Naive B cell (primary cell): ENCODE measurements at places on chromosomes 3 and 15.

- DNase-seq, result no peak
Observed at GRCh38 chr15:29854413-29854812, 32.1 kb upstream of the TJP1 start.

GRCh38 chr3:183224180-183224970 lies 28.7 kb upstream of the B3GNT5 start:
- DNase-seq, result no peak

- no peak for DNase-seq
Observed at GRCh38 chr3:140216249-140216648, 281.3 kb downstream of the CLSTN2 start.

DNA sequence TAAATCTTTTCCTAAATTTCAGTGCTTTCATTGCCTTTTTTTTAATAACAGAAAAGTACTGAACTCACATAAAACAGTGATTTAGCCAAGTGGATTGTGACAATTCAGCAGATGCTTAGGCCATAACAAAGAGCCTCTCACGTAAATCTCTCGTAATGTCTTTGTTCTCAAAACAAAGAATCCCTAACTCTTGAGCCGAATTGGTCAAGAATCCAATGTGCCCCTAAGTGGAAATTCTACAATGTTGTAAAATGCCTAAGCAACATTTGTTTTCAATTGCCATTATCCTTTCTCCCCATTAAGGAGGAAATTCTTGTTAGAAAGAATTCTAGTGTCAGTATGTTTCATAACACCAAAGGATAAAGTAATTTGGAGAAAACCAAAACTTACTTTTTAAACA lies 235.7 kb upstream of the THBS1 start:
- DNase-seq, result no peak
